ENCODE measurements at places on chromosomes 2 and 18.

GRCh38 chr18:29780816-29781215 is 1261.7 kb downstream of the DSC3 start:
- no peak for DNase-seq

- no peak for DNase-seq
Measured at GRCh38 chr2:134348760-134349159, 94.9 kb downstream of the MGAT5 start.

GRCh38 chr18:80169607-80170006 is 60.5 kb downstream of the ADNP2 start:
- no peak for DNase-seq

- DNase-seq, result no peak
Measured at GRCh38 chr2:239813261-239814115, 211.7 kb downstream of the NDUFA10 start.

- DNase-seq, result no peak
Measured at GRCh38 chr2:231063347-231063746, 6.7 kb downstream of the PSMD1 start.

- no peak for DNase-seq
Measured at GRCh38 chr2:180359522-180360282, 352.6 kb upstream of the CWC22 start.

- no peak for DNase-seq
Measured at GRCh38 chr2:48424866-48425265, 105.1 kb upstream of the STON1 start.

GRCh38 chr2:211045025-211045424 is 488.6 kb downstream of the CPS1 start:
- DNase-seq, result no peak

GRCh38 chr2:205424326-205424725 is 258.0 kb upstream of the NRP2 start:
- DNase-seq, result no peak

GRCh38 chr18:74172697-74173433 is 24.5 kb downstream of the TIMM21 start:
- DNase-seq, result no peak

- no peak for DNase-seq
Measured at GRCh38 chr2:211836409-211836808, 702.2 kb downstream of the ERBB4 start.

DNA sequence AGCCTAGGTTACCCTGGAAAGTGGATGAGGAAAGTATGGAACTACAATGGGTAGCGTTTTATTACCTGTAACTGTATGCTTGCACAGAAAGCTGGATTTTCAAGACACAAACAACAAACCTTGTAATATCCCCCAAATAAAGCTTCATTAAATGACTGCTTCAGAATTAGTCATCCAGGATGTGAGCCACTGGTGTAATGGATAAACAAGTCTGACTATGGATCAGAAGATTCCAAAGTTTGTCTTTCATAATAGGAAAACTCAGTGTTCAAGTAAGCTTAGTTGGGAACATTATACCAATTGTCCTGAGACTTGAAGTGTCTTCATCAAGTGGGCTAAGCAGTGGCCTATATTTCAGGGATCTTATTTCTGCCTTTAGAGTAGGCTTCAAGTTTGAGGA is 518.8 kb downstream of the LRP1B start:
- no peak for DNase-seq

GRCh38 chr18:22985250-22985649 is 52.1 kb downstream of the RBBP8 start:
- no peak for DNase-seq

DNA sequence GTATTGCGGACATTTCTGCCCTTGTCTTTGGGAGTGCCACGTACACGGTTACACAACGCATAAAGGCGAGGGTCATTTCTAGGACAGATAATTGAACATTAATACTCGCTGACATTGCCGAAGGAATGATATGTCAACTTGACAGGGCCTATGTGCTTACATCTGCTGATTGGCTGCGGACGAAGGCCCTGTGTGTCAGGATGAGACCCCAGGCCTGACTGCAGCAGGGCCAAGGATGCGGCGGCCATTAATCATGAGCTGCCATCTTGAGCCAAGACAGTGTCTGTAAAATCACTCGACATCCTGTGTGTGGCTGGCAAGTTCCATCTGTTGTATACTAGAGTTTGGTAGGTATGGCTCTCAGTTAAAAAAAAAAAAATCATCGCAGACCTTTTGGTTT is 96.6 kb downstream of the MEIS1 start:
- no peak for DNase-seq

DNA sequence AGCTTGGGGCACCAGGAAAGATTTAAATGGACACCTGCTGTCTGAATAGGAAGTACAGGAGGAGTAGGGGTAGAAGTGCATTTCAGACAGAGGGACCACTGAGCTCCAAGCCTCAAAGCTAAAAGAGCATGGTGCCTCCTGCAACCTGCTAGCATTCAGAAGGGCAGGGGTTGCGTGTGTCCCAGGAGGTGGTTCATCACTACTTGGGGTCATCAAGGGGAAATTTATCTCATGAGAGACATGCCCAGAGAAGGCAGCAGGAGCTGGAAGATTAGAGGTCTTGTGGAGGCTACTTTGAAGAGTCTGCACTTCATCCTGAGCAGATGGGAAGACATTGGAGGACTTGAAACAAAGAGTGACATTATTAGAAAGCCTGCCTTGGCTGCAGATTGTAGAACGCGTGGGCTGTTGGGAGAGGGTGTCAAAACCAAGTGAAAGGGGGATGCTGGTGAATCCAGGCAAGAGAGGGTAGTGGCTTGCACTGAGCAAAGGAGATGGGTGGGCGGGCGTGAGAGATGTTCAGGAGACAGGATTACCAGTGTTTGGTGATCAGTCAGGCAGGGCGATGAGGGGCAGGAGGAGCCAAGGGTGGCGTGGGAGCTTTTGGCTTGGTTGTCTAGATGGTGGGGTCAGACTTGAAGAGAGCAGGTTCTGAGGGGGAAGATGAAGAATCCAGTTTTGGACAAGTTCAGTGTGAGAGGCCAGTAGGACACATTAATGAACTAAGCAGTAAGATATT is 154.0 kb downstream of the DYSF start:
- DNase-seq, result no peak

DNA sequence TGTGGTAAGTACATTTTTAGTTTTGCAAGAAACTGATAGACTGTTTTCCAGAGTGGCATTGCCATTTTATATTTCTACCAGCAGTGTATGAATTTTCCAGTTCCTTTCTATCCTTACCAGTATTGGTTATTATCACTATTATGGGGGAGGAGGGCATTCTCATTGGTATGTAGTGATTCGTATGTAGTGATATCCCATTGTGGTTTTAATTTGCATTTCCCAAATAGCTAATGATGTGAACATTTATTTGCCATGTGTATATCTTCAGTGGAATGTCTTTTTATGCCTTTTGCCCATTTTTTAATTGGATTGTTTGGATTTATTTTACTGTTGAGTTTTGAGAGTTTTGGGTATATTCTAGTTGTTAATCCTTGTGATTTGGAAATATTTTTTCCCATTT is 16.9 kb downstream of the EIF5B start:
- no peak for DNase-seq

DNA sequence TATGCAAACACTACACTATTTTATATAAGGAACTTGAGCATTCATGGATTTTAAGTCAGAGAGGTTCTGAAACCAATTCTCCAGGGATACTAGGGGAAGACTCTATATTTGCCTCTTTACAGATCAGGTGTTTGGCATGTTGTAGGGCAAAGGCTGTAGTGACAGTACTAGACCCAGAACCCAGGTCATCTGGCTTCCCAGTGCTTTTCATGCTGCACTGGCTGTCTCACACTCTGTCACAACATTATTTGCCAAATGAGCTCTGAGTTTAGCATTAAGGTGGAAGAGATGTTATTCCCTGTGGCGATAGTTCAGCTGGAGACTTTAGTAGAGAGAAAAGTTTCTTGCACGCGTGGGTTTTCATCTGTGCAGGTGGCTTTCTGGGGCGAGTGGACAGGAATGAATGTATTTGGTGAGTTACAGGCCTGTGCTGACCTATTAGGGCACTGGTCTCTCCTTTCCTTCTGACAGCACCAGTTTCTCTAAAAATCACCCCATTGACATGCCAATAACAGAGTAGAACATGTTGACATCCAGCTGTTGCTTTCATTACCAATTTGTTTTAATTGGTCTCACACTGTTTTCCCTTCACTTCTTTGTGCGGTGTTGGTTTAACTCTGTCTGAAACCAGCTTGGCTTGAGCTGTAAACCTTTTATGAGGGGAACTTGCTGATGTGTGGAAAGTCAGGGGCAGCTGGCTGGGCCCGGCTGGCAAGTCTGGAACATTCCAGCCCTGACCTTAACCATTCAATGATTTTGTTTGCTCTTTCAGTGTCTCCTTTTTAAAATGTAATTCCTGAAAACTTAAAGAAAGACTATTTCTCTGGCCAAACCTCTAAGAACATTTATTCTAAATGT is 643.0 kb upstream of the FAM98A start:
- no peak for DNase-seq

DNA sequence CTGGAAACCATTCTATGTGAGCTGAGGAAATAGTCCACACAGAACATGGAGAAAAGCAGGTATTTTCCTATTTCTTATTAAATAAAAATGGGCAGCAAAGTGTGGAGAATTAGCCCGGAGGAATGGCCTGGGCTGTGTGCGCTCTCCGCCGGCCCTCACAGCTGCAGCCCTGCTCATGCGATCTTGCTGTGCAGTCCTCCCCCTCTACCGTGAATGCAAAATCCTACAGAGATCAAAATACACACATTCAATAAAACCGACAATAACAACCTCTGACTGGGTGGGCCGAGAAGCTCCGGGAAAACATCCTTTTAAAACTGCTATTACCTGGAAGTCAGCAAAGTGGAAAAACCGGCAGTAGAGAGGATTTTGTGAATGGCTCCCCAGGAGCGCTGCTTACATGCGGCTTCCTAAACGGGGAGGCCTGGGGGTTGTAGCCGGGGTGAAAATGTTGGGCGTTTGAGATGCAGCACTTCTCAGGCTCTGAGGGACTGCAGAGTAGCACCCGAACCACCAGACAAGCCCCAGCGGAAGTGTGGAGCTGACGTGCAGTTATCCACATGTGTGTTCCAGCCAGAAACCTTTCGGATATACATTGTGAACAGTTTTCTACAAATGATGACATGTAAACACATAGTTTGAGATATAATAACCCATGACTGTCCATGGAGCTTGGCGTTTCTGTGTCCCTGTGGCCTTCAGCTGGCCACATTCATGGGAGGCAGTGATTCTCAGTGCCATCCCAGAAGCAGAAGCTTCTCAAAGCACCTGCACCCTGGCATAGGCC is 94.2 kb upstream of the ALKAL2 start:
- DNase-seq, result no peak

DNA sequence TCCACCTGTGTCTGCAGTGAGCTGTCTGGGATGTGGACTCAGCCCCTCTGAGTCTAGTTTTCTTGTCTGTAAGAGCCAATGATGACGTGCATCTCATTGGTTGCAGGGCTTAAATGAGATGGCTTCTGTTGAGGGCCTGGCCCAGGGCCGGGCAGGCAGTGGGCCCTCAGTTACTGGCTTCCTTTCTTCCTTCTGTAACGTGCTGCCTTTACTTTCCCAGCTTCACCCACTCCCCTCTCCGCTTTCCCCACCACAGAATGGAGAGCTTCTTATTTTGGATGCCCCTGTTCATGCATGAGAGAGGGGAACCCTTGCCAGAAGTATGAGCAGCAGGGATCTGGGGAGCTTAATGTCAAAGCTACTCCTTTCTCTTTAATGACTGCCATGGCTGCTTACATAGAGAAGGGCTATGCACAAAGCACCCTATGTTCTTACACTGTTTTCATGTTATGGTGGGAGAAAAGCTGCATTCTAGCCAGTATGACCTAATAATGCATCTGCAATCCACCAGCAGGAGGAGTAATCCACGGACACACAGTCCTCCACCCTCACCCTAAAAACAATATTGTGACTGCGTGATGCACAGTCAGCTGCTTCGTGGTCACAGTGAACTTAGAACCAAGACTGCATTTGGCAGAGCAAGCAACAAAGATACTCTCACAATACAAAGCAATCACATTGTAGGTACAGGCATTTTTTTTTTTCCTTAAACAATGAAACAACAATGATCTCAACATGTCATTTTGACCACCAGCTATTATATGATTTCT is 37.2 kb downstream of the CREG2 start:
- no peak for DNase-seq

GRCh38 chr2:222169346-222169745 is 129.5 kb downstream of the PAX3 start:
- DNase-seq, result no peak

DNA sequence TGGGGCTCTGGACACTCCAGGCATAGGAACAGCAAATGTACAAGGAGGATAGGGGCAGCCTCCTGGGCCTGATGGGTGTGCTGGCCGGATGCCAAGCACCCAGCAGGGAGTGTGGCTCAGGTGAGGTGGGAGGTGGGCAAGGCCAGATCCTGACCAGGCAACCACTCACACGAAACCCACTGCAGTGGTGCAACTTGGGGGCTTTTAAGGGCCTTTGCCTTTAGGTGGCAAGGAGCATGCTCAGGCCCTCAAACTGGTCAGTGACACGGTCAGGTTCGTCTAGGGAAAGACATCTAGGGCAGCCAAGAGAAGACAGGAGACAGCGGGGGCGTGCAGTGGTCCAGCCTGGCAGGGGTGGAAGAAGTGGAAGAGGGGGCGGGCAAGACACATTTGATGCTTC is 18.4 kb upstream of the TEX51 start:
- no peak for DNase-seq

All from T-helper 17 cell (primary cell).